Osteocyte (in vitro differentiated cells): ENCODE measurements at places on chromosomes 2 and 18. TPM values are rescaled to one million over a fixed set of nuclear protein-coding genes. Genes with fewer than 3 reads are reported as not detected.

GRCh38 chr18:63199743-63200241 is 119.8 kb downstream of the BCL2 start:
- no peaks in the 10 kb centered on the region for H3K4me1 ChIP-seq

DNA sequence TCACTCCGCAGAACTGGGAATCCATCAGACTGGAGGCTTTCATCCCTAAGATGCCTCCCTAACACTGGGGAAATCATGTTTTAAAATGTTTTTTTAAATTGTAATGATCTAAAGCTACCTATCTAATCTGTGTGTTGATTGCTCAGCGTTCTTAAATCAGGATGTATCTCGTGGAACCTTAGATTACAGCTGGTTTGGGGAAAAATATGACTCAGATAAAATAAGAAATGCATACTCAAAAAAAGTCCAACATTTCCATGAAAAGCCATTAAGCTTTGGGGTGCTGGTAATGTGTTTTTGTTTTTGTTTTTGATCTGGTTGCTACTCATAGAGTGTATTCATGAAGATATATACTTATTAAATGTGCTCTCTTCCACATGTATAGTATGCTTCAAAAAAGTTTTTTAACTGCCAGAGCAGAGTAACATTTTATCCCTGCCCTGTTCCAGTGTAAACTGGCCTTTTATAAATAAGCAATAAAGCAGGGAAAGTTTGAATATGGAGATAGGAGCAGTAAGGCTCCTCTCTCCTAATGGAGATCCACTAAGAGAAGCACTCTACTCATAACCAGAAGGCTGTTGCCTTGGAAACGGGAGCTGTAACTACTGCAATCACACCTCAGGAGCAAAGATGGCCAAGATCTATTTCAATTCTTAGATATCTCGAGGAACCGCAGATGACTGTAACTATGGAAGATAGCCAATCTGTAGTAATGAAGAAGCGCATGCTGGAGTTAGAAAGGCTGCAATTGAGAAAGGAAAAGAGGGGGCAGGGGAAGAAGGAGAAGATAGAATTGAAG is 41.6 kb downstream of the ANKRD44 start:
- DNase-seq, result no peak
- no peaks in the 10 kb centered on the region for H3K36me3 ChIP-seq

DNA sequence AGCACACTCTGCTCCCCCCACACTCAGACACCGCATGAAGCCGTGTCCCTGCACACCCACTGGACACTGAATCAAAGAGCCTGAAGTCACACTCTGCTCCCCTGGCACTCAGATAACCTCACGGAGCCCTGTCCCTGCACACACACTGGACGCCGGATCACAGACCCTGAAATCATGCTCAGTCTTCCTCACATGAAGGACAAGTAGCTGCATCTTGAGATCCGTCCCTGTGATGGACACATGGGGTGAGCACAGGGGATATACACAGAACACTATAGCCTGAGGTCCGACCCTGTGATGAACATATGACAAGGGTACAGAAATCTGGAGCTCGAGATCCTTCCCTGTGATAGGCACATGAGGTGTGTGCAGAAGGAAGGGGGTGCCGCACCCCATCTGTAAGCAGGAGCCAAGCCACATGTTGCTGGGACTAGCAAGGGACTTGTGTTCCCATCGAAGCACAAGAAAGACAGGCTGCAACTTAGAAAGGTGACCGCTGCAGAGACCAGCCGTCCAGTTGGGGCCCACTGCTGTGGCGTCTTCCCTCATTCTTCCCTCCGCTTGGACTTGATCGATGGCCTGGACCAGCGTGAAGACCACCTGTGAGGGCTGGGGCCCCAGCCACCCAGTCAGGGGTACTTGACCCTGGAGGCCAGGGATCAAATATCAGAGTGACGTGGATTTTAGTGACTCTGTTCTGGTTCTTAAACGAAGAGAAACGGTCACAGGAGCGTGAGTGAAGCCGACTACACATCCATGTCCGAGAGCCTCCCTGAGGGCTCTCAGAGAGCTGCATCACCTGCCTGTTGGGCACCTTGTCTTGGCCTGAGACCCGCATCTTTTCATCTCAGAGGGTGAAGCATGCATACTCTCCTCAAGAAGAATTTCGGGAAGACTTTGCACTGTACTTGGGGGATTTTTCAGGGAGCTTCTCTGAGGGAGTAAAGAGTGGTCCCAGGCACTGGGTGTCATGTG is 391.7 kb upstream of the SALL3 start:
- H3K27me3 ChIP-seq, result no peaks in the 10 kb centered on the region
- no peak overlapping the region for H3K27ac ChIP-seq
- no peaks in the 10 kb centered on the region for H3K36me3 ChIP-seq

GRCh38 chr2:207926133-207926988 is 99.0 kb downstream of the PLEKHM3 start:
- H3K27me3 ChIP-seq, result no peaks in the 10 kb centered on the region
- H3K36me3 ChIP-seq, result peaks cover 25% of the 10 kb centered on the region
- no peak overlapping the region for H3K4me3 ChIP-seq
- DNase-seq, result no peak
- H3K27ac ChIP-seq, result peak overlapping the region; percentile 39

DNA sequence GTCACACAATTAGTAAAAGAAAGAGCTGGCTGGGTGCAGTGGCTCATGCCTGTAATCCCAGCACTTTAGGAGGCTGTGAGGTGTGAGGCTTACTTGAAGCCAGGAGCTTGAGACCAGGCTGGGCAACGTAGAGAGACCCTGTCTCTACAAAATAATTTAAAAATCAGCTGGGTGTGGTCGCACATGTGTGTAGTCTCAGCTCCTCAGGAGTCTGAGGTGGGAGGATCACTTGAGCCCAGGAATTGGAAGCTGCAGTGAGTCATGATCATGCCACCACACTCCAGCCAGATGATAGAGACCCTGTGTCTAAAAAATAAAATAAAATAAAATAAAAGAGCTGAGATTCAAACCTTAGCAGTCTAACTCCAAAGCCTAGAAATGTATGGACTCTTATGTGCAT is 39.0 kb upstream of the NEDD4L start:
- H3K27me3 ChIP-seq, result peaks cover 5% of the 10 kb centered on the region
- DNase-seq, result no peak
- H3K4me3 ChIP-seq, result no peak overlapping the region
- peaks cover 26% of the 10 kb centered on the region for H3K4me1 ChIP-seq
- H3K27ac ChIP-seq, result no peak overlapping the region

DNA sequence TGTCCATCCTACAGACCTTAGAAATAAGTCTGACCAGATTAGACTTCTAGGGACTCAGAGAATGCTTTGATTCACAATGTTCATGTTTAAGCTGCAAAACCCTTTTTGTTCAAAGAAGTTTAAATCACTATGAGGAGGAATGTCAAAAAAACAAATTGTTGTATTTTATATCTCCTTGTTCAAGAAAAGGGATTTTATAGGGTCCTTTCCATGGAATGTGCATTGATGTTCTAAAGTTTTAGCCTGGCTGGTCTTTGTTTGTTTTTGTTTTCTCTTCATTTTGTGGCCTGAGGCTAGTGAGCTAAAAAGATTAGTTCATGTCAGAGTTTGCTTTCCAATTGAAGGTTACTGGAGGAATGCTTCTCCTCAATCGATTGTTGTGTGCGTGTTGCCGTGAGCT is 77.2 kb downstream of the MGAT5 start:
- peaks cover 7% of the 10 kb centered on the region for H3K4me1 ChIP-seq
- no peak overlapping the region for H3K27ac ChIP-seq
- H3K4me3 ChIP-seq, result no peak overlapping the region
- H3K27me3 ChIP-seq, result no peaks in the 10 kb centered on the region
- peaks cover 4% of the 10 kb centered on the region for H3K36me3 ChIP-seq

DNA sequence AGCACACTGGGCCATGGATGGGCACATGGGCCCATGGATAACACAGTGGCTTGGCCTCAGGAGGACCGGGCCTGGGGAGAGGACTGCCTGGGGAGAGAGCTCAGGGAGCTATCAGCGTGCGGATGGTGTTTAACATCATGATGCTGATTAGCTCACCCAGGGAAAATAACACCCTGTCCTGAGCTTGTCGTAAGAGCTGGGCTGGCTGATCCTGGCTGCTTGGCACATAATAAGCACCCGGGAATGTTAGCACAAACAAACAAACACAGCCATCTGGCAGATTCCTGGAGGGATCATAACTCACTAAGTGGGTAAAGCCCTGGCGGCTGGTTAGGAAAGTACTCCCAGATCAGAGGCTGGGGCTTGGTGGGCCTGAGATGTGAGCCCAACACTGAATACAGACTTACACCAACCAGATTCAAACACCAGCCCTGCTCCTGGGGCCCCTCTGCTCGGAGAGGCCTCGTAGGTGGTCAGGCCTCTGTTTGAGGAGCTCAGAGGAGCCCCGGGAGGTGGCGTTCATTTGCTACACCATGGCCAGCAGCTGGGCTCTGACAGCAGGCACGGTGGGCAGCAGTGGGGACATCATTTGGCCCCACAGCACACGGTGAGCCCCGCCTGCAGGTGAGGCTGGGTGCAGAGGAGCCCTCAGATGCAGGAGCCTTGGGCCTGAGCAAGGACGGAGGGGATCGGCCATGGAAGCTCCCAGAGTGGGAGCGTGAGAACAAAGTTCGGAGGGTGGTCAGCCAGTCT is 193.4 kb upstream of the HDAC4 start:
- DNase-seq, result peak; percentile 73
- no peaks in the 10 kb centered on the region for H3K4me1 ChIP-seq
- no peak overlapping the region for H3K4me3 ChIP-seq
- no peaks in the 10 kb centered on the region for H3K36me3 ChIP-seq
- no peaks in the 10 kb centered on the region for H3K27me3 ChIP-seq

- H3K27me3 ChIP-seq, result peaks cover 7% of the 10 kb centered on the region
- H3K27ac ChIP-seq, result no peak overlapping the region
- peaks cover 4% of the 10 kb centered on the region for H3K4me1 ChIP-seq
These were observed 49.8 kb upstream of the SLC1A4 start for GRCh38 chr2:64939332-64939917.

DNA sequence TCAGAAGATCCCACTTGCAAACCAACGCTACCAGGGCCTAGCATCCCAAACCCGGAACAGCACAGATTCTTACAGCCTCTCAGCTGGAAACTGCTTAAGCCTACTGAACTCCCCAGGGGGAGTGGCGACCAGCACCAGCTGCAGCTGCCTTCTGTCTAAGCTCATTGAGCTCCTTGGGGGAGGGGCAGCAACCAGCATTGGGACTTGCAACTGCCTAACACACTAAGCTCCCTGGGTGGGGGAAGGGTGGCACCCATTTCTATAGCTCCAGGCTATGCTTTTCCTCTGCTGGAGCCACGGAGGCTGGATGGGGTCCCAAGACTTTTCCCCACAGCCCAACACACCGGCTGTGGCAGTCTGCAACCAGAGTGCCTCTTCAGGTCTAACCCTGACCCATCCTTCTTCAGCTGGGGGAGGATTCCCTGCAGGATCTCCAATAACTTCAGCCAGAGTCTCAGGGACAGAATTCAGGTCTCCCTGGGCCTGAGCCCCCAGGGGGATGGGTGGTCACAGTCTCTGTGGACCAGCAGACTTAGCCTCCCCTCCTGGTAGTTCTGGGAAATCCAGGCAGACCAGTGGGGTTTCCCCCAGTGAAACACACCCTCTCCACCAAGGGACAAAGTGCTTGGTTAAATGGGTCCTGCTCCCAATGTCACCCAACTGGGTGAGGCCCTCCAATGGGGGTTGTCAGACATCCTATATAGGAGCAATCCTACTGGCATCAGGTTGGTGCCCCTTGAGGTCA is 45.9 kb upstream of the ITGA4 start:
- DNase-seq, result no peak
- no peak overlapping the region for H3K4me3 ChIP-seq
- no peaks in the 10 kb centered on the region for H3K4me1 ChIP-seq
- no peak overlapping the region for H3K27ac ChIP-seq
- H3K36me3 ChIP-seq, result no peaks in the 10 kb centered on the region

DNA sequence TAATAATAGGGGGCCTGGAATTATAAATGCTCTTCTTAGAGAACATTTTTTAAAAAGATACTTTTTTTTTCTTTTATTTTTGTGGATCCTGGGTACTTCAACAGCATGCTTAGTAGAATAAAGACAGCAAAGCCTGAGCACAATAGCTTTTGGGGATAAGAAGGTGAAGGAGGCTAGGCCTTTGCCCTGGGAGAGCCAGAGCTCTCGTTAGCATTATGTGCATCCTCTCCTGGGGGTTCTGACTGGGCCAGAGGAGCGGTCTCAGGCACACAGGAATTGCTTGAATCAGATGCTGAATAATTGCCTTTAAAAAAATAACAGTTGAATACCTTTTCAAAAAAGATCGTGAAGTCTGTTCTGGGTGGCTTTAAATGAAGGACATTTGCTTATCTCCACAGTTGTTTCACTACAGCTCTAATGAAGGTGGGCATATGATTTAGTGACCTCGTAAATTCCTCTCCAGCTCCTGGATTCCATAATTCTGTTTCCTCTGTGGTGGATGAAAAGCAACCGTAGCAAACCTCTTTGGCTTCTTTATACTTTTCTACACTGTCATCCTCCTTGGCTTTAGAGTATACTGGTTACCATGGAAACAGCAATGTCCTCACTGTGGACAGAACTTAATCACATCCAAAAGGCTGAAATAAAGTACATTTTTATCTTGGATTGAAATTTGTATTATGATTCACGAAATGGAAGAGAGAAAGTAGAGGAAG is 133.8 kb downstream of the MAIP1 start:
- no peaks in the 10 kb centered on the region for H3K36me3 ChIP-seq
- H3K4me1 ChIP-seq, result peaks cover 2% of the 10 kb centered on the region
- H3K4me3 ChIP-seq, result no peak overlapping the region
- DNase-seq, result no peak
- no peaks in the 10 kb centered on the region for H3K27me3 ChIP-seq
- no peak overlapping the region for H3K27ac ChIP-seq

DNA sequence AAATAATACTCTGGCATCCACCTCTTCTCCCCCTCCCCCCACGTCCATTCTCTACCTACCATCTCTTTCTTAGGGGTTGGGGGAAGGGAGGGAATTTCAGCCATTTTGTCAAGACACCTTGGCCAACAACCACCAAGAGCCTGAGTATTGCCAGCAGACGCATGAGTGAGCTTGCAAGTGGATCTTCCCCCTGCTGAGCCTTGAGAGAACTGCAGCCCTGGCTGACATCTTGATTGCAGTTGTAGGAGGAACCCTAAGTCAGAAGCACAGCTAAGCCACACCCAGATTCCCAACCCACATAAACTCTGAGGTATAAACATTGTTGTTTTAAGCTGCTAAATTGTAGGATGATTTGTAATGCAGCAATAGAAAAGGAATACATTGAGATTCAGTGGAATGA is 165.6 kb downstream of the TMEFF2 start:
- H3K27me3 ChIP-seq, result no peaks in the 10 kb centered on the region
- H3K4me1 ChIP-seq, result peaks cover 14% of the 10 kb centered on the region
- peaks cover 14% of the 10 kb centered on the region for H3K36me3 ChIP-seq
- no peak overlapping the region for H3K4me3 ChIP-seq

SLC35F6 gene
- 40.5 and 46.4 TPM in 2 replicates for total RNA-seq

SETBP1 gene
- total RNA-seq, result 69.3 and 80.0 TPM in 2 replicates

RGPD3 gene
- total RNA-seq, result not detected in 2 replicates

HOXD10 gene
- total RNA-seq, result not detected in 2 replicates

APOB gene
- total RNA-seq, result 0.21 and 0.24 TPM in 2 replicates

ALPI gene
- total RNA-seq, result not detected in 2 replicates

CNRIP1 gene
- 33.9 and 35.9 TPM in 2 replicates for total RNA-seq
